ENCODE measurements at places on chromosomes 11 and 22. TPM values are rescaled to one million over a fixed set of nuclear protein-coding genes. Genes with fewer than 3 reads are reported as not detected.

- no peak for DNase-seq
These were observed 20.1 kb downstream of the TSPAN18 start for GRCh38 chr11:44746894-44747293.

Gene DEFB131B
- not detected for total RNA-seq

Gene PGA5
- total RNA-seq, result not detected

DNA sequence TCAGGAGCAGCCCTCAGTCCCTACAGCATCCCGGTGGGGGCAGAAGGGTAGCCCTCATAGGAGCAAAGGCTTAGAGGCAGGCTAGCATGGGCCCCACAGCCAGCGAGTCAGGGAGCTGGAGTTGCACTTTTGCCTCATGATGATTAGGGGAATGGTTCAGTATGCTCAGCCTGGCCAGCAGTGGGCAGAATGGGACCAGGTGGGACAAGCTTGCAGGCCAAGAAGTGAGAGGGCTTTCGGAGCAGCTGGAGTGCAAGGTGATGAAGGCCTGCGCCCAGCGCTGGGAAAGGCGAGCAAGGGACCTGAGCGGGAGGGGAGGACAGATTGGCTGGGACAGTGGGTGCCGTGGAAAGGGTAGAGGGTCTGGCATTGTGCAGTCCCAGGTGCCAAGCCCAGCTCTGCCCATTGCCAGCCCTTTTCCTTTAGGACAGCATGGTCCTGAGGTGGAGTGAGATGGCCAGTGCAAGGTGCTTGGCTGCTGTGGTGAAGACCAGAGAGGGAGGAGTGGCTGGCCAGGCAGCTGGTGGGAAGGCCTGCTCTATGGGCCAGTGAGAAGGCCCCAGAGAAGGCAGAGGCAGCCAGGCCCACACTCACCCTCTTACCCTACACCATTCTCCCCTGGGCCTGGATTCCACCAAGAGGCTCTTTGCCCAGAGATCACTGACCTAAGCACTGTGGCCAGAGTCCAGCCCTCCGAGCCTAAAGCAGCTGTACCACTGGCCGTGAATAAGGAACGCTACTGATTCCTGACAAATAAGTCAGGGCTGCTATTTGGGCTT lies 47.9 kb upstream of the SUSD2 start:
- no peak for DNase-seq

Gene KCTD21
- 10.7 TPM for total RNA-seq

Gene OVCH2
- total RNA-seq, result not detected
